ENCODE measurements at places on chromosomes 4 and X.

- DNase-seq = no peak
Measured at GRCh38 chrX:70128071-70128470, 5.2 kb upstream of the IGBP1 start.

GRCh38 chr4:112520598-112521122 is 4.7 kb upstream of the NEUROG2 start:
- no peak for DNase-seq

- peak; percentile 53 for DNase-seq
Measured at GRCh38 chrX:39261446-39262147, 460.3 kb downstream of the MID1IP1 start.

GRCh38 chr4:27327421-27328181 is 467.0 kb downstream of the STIM2 start:
- DNase-seq = no peak

- no peak for DNase-seq
Measured at GRCh38 chr4:155197757-155198156, 10.7 kb upstream of the NPY2R start.

DNA sequence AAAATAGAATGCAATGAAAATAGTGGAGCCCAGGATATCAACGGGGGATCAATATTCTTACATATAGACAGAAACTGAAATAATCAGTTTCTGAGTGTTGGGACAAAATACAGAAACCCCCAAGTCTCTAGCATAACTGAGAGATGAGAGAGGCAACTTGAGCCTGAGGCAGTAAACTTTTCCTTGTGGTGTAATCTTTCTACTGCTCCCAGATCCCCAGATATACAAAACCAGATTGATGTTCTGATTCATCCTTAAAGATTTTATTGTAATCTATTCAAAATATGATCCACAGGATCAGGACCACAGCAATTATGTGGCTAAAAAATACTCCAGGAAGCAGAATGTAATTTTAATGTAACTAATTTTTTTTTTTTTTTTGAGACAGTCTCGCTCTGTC is 2282.6 kb downstream of the ARAP2 start:
- DNase-seq = no peak

DNA sequence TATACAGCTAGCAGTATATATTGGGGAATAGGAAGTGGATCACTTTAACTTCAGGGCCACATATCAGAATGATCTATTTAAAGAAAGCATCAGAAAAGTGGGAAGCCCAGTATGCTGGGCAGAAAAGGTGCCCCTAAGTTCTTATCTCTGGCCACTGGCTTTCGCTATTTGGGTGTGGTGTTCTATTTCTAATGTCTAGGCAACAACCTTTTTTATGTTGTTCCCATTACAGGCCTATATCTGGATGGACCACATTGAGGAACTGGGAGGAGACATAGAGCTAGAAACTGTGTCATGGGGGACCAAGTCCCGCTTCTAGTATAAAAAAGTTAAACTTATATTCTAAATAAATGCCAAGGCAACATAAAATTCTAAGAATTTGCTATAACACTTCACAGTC is 935.6 kb downstream of the PDHA2 start:
- DNase-seq = no peak

DNA sequence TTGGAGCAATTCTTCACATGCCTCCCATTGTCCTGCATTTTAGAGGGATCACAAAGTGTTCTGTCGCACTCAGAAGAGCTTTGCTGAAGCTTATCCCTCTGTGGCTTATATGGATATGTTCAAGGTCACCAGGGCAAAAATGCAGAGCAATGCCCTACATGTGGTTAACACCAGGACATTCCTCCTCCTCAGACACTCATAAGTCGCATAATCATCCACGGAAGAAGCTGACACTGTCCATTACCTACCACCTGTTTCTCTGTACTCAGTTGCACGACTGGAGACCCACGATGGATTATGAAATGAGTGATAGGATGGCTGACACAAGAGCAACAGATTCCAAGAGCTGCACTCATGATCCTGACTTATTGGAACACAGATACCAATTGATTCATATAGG is 68.7 kb upstream of the PRDX4 start:
- DNase-seq = no peak

DNA sequence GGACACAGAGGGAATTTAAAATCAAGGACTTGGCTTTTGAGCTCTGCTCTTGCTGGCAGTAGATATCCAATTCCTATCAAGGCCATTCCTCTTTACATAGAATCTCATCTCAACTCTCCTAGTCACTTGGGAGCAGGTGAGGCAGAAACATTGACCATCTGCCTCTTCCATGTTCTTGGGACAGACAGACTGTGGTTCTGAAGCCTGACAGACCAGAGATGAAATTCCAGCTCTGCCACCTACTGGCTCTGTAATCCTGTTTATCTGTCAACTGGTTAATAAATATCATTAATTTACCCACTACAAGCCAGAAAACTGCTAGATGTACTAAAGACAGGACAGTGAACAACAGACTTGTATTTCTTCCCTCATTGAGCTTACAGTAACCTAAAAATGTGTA is 300.8 kb downstream of the ADGRL3 start:
- peak; percentile 29 for DNase-seq

GRCh38 chr4:59243038-59243437 is 1957.1 kb upstream of the ADGRL3 start:
- no peak for DNase-seq

- DNase-seq = no peak
Measured at GRCh38 chr4:183139058-183139750, 40.1 kb downstream of the WWC2 start.

GRCh38 chr4:150562250-150562649 is 19.7 kb upstream of the MAB21L2 start:
- DNase-seq = no peak

GRCh38 chrX:99572711-99573110 is 837.4 kb downstream of the PCDH19 start:
- no peak for DNase-seq

- no peak for DNase-seq
Measured at GRCh38 chr4:187444061-187444460, 551.5 kb upstream of the ZFP42 start.

- DNase-seq = no peak
Measured at GRCh38 chr4:78609580-78609979, 58.0 kb downstream of the ANXA3 start.

- no peak for DNase-seq
Measured at GRCh38 chr4:96519291-96519690, 679.4 kb downstream of the PDHA2 start.

GRCh38 chrX:48918643-48919340 is at the start of gene PIM2:
Gene PIM2 (minus strand): TSS chrX:48919024. CDS start chrX:48918834, 190 bp downstream.
- peak; percentile 97 for DNase-seq

DNA sequence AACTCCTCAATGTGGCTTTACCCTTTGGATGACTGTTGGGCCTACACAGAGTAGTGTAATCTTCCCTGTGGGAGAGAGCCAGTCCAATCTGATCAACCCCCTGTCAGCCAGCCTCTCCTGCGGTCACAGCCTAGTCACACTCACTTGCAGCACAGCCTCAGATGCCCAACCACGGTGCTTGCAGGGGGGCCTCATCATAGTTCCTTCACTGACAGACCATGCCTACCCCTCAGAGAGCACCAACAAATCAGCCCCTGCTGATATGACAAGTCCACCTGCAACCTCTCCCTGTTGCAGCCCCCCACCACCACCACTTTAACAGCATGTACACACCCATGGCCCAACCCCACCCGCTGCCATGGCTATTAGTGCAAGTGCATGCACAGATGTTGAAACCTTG is 146.8 kb downstream of the HMGN5 start:
- no peak for DNase-seq

- no peak for DNase-seq
Measured at GRCh38 chrX:140744085-140744484, 34.5 kb downstream of the LINC00632 start.

- DNase-seq = peak; percentile 1
Measured at GRCh38 chrX:135484641-135485289, 35.7 kb upstream of the INTS6L start.

DNA sequence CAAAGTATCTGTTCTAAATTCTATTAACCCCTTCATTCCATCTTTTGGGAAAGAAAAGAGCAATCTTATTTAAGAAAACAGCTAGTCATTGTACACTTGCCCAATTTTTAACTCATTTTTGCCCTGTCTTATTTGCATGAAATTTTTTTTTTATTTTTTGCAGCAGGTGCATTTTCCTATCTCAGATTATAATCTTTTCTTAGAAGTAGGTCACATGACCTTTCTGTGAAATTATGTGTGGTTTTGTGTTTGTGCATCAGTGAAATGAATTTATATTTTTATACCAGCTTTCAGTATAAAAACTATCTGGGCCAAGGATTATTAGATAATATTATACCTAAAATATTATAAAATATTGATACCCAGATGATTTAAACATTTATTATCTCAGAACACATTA is 145.6 kb downstream of the INPP4B start:
- DNase-seq = no peak

DNA sequence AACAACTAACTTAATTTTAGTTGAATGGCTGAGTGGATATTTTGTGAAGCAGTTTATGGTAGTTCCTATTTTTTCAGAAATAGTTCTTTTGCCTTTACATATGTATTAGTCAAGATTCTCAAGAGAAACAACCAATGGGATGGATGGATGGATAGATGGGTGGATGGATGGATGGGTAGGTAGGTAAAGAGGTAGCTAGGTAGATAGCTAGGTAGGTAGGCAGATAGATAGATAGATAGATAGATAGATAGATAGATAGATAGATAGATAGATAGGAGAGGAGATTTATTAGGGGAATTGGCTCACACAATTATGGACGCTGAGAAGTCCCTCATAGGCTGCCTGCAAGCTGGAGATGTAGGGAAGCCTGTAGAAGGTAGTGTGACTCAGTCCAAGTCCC is 74.0 kb upstream of the NUDT6 start:
- DNase-seq = no peak

- DNase-seq = no peak
Measured at GRCh38 chrX:83511208-83511607, 3.1 kb downstream of the POU3F4 start.

GRCh38 chr4:93319041-93319440 is 509.5 kb upstream of the ATOH1 start:
- no peak for DNase-seq

DNA sequence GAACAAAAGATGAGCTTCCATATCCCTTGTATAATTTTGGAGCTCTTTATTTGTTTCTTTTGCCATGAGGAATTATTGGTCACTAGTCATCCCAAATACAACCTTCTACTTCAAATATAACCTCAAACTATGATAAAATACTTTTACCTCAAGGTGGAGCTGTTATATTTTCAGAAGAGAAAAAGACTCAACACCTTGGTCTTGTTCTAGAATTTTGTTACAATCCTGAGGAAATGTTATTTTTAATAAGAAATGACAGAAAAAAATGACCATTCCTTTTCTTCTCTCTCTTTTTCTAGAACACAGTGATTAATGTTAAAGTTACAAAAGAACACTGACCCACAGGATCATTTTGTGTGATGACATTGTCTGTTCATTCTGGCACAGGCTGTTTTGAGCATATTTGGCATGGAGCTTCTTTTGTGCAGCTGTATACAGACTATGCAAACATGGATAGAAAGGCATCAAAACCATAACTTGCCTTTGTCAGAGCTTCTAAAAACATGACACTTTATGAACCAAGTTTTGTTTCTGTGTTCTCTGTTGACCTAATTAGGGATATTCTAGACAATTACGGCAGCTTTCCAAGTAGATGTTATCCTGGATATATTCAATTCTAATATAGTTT is 159.6 kb upstream of the CTSO start:
- peak; percentile 42 for DNase-seq

All from NCI-H146 (cell line).